A549 treated with dexamethasone at 1 μM for 4 hours (cell line): ENCODE measurements at places on chromosomes 3 and 15. TPM values are rescaled to one million over a fixed set of nuclear protein-coding genes. Genes with fewer than 3 reads are reported as not detected.

GCSAM gene
- total RNA-seq = not detected in 5 replicates

SLC25A20 gene
- total RNA-seq = 11.4 to 12.2 TPM (median 11.5 TPM) in 5 replicates

GSK3B gene
- total RNA-seq = 24.8 to 37.6 TPM (median 30.6 TPM) in 5 replicates

MCF2L2 gene
- 0.19 to 0.69 TPM (median 0.26 TPM) in 5 replicates for total RNA-seq

OCA2 gene
- total RNA-seq = 0.24 to 0.49 TPM (median 0.33 TPM) in 5 replicates
